ENCODE measurements at places on chromosomes 1 and 21. TPM values are rescaled to one million over a fixed set of nuclear protein-coding genes. Genes with fewer than 3 reads are reported as not detected.

GRCh38 chr1:92306020-92306419 lies 7.2 kb downstream of the RPAP2 start:
- no peak for DNase-seq

GRCh38 chr1:42479621-42480020 lies 16.5 kb downstream of the CCDC30 start:
- no peak for DNase-seq

DNA sequence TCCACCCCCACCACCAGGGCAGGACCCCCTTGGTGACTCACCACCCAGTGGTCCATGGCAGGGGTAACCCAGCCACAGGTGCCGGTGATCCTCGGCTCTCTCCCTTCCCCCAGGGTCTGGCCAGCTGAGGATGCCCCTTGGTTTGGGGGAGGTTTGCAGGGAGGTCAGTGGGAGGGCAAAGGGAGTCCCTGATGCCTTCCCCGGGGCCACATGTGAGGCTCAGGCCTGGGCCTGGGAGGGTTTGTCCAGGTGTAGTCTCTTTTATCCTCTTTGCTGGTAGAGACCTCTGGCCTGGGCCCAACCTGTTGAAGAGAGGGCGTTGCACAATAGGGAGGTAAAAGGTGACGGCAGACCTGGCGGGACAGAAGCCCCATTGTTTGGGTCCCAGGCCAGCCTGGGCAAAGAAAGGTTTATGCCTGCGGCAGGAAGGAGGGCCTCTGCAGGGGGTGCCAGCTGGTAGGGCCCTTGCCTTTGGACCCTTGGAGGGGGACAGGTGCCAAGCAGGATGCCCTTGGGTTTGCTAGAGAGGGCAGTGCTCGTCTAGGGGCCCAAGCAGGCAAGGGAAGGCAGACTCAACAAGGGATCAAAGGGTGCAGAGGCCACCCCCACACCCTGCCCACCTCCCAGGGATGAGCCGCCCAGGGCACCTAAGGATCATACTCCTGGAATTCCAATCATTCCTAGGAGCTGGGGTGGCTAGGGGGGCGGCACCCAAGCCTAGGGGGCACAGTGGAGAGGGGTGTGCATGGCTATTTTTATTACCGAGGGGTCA lies 760 bp upstream of the TINAGL1 start:
- DNase-seq = no peak

DNA sequence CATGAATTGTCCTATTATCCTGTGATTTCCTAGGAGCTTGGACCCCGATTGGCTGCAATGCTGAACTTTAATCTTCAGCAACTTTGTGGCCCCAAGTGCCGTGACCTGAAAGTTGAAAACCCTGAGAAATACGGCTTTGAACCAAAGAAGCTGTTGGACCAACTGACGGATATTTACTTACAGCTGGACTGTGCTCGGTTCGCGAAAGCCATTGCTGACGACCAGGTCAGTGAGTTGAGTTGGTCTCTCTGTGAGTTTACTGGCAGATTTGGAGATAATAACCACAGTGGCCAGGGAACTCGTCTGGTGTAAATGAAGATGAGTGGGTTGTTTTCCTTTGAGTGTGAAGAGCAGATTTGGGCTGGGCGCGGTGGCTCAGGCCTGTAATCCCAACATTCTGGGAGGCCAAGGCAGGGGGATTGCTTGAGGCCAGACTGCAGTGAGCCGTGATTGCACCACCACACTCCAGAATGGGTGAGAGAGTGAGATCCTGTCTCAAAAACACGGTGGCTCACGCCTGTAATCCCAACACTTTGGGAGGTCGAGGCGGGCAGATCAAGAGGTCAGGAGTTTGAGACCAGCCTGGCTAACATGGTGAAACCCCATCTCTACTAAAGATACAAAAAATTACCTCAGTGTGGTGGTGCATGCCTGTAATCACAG lies 39.1 kb upstream of the KIF1B start:
- no peak for DNase-seq

GRCh38 chr21:21102896-21103295 lies 104.7 kb downstream of the NCAM2 start:
- no peak for DNase-seq

DNA sequence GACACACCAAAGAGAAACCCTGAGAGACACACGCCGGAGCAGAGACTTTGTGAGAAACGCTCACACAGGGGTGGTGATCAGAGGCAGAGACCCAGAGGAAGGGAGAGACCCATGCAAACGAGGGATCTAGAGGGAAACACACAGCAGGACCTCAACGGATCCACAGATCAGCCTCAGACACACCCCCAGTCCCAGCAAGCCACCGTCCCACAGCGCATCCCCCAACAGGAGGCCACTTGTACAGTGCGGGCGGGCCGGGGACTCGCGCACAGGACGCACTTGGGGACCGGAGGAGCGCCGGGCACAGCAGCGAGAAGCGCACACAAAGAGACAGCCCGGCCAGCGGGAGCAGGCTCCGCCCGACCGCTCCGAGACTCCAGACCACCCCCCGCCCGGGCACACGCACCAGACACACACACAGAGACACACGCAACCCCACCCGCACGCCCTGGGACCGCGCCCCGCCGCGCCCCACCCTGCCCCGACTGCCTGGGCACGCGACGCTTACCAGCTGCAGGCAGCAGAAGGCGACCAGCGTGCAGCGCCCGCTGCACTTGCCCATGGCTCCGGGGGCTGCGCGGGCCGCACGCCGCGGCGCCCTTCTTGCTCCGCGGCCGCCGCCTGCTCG lies 587 bp downstream of the NKAIN1 start:
- DNase-seq = no peak

- DNase-seq = no peak
These were observed 29.1 kb downstream of the AK5 start for GRCh38 chr1:77310924-77311323.

GRCh38 chr1:63971557-63971956 lies 197.7 kb downstream of the ROR1 start:
- no peak for DNase-seq

DNA sequence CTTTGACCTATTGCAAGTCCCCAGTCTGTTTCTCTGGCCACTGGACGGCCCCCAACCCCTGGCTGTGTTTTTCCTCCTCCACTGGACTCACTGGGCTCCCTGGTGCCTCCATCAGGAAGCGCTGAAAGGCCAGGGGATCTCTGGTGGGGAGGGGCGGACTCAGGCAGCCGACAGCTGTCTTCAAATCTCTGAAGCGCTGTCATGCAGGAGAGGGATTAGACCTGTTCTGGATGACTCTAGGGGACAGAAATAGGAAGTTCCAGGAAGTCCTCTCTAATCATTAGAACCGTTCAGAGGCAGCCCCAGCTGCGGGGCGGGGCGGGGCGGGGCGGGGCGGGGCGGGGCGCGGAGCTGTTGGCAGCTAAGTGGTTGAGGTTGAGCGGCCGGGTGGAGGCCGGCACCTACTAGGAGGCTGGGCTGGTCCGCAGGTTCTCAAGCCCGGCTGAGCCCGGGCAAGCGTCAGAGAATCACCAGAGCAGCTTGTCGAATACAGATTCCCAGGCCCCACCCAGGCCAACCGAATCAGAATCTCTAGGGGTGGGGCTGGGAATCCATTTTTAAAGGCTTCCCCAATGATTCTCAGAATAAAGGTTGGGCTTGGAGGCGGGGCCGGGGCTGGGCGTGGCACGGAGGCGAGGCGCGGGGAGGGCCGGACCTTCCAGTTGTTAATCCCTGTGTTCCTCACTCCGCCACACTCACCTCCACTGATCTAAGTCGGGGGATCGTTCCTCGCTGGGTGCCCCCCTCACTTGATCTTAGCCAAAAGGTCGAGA lies 11.4 kb upstream of the PHLDA3 start:
- no peak for DNase-seq

DNA sequence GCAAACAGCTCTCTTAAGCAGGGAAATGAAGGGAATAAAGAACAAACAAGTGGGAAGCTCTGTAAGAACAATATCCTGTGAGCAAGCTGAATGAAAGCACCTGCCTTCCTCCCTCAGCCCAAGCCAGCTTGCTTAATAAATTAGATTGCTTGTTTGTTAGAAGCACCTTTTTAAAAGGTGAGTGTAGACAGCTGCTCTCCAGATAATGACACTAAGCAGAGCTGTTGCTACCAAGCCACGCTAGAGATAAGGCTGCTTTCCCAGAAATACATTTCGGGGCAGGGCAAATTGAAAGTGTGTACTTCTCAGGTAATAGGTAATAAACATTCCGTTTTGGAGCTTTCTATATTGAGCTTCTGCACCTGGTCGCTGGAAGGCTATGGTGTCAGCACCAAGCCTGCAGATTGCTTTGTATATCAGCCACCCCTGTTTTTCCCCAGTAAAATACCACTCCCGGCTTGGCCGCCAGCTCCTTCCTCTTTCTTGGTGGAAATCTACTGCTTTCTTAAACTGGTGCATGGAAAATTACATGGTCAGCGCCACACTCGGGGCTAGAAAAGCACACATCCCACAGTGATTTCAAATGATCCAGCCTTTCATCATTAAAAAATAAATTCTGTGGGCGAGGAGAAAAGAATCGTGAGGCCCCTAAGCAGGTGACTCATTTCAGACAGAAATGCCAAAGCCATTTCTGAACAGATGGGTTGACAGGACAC lies 151.3 kb downstream of the ETS2 start:
- no peak for DNase-seq

- DNase-seq = no peak
These were observed 18.5 kb upstream of the ADARB1 start for GRCh38 chr21:45055861-45056260.

DNA sequence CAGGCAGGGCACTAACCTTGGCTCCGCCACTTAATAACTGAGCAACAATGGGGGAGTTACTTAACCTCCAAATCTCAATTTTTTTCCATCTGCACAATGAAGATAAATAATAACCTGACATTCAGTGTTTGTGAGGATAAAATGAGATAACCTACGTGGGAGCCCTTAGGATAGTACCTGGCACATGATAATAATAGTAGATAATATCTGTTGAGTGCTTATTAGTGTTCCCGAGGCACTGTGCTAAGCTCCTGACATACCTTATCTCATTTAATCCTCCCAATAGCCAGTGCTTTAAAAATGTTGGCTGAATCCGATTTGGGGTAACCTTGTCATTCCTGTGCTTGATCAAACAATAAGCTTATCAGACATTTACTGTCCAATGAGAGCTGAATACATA lies 128.7 kb upstream of the UBE2U start:
- DNase-seq = no peak

DNA sequence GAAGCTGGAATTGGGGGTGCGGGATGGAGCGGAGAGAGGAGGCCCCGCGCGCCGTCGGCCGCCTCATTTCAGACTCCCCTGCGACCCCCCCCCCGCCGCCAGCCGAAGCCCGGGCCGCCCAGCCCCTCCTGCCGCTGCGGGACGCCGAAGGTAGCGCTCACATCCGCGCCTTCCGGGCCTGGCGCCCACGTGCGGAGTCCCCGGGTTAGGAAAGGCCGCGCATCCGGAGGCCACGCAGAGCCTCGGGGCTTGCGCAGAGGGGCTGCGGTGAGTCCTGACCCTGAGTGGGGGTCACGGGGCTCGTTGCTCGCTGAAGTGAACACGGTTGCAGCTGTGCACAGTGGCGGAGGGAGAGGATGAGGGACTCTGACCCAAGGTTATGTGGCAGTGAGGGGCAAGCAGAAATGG lies 552 bp upstream of the ZNF496 start:
- DNase-seq = no peak

GRCh38 chr21:38806942-38807284 lies 1.2 kb downstream of the ETS2 start:
- DNase-seq = no peak

GRCh38 chr1:8219530-8219929 lies 98.4 kb upstream of the SLC45A1 start:
- DNase-seq = no peak

HRNR gene
- not detected for total RNA-seq

PERM1 gene
- total RNA-seq = 0.32 TPM

CFAP74 gene
- 0.11 TPM for total RNA-seq

GJC2 gene
- 4.0 TPM for total RNA-seq

AMY1C gene
- not detected for total RNA-seq

All from urinary bladder (tissue), 4 donors.